ENCODE measurements at places on chromosomes 11 and 22.

DNA sequence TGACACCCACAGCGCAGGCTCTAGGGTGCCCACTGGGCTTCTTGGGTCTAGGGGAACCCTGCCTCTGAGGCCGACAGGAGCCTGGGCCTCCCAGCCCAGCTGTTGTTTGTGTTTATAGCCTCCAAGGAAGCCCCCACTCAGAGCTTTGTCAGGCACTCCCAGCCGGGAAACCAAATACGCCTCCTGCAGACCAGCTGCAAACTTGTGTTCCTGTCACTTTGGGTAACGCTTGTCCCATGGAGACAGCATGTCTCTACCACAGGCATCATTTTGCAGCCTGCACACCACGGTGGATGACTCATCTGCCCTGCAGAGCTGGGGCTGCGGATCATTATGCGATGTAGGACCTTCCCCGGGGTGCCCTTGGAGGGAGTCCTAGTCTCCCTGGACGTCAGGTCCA is 40.6 kb upstream of the CRYBB3 start:
- no peak for DNase-seq

GRCh38 chr22:30183861-30184278 is 62.7 kb downstream of the LIF start:
- DNase-seq, result no peak

DNA sequence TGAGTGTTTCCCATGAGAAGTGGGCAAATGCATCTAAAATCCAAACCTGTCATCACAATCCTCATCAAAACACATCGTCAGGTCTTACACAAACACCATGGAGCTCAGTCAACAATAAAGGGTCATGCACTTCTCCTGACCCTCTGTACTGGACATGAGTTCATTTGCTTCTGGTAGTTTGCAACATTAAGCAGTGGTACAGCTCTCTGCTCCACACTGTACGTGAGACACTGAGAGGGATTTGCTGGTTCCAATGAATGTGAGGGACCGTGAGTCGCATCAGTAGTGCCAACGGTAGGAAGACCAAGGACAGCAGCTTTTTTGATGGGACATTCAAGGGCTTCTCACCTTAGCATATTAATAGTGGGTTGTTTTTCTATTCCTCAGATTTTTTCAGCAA is 752.3 kb downstream of the OPCML start:
- no peak for DNase-seq

GRCh38 chr11:36688571-36689291 is 90.7 kb upstream of the RAG2 start:
- no peak for DNase-seq

DNA sequence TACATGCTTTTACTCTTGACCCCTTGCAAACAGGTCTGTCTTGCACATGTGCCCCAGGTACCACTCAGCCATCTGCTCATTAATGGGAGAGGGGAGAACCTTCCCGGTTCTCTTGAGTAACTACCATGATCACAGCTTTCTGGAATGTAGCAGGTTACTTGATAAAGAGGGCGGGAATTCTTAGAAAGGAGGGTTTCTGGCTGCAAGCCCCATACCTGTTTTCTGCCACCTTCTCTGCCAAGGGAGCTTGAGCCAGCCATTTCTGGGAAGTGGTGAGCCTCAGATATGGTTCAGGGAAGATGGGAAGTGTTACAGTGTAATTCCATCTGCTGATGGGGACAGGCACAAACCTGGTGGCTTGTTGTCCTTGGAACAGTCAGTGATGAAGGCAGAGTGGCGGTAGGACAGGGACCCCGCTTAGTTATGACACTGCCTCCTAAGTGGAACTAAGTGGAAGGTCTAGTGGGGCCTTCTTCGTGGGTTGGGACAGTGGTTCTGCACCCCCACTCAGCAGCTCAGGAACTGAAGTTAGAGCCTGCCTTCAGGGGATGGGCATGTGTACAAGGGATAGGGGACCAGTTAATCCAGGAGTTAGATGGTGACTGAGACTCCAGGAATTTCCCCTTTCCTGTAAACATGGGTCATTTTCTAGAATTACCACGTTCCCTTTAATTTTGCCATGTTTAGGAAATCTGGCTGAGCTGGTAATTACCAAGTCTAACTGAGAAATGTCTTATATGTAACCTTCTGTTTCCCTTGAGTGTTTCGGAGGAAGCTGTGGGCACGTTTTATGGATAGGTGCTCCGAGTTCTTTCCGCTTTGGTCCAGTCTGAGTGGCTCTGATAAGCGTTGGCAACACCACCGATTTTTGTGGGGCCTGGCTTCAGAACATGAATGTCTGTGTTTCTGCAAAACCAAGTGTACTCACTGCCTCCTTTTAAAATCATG is 35.3 kb downstream of the BCR start:
- DNase-seq, result no peak

DNA sequence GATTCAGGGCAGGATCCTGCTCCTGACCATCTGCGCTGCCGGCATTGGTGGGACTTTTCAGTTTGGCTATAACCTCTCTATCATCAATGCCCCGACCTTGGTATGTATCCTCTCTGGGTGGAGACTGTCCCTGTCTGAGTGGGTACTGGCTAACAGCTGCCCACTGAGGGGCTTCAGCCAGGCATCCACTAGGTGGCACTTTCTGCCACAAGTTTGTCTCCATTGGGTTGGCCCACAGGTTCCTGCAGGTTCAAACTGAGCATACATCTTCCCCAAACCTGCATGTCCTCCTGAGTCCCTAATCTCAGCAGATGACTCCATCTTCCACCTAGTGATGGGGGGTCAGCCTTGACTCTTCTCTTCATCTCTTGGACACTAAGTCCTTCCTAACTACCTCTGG is 4.4 kb downstream of the SLC2A11 start:
- DNase-seq, result peak; percentile 57

- no peak for DNase-seq
Measured at GRCh38 chr11:67027483-67027930, 4.6 kb downstream of the SYT12 start.

DNA sequence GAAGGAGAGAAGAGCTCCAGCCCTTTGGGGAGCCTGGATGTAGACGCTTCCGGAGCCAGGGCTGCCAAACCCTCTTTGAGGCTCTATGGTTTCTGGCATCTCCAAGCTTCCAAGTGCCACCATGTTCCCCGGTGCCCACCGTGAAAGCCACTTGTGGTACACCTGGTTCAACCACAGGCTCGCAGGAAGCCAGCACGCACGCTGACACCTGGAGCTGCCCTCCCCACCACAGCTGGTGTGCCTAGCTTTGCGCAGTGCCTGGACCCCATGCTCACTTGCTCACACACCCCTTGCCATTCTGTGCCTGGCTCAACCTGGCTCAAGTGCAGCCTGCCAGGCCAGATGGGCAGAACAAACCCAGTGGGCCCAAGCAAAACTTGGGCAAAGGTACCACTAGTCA is 831.4 kb downstream of the DLG2 start:
- no peak for DNase-seq

- DNase-seq, result no peak
Measured at GRCh38 chr11:65431451-65432099, 9.0 kb downstream of the NEAT1 start.

DNA sequence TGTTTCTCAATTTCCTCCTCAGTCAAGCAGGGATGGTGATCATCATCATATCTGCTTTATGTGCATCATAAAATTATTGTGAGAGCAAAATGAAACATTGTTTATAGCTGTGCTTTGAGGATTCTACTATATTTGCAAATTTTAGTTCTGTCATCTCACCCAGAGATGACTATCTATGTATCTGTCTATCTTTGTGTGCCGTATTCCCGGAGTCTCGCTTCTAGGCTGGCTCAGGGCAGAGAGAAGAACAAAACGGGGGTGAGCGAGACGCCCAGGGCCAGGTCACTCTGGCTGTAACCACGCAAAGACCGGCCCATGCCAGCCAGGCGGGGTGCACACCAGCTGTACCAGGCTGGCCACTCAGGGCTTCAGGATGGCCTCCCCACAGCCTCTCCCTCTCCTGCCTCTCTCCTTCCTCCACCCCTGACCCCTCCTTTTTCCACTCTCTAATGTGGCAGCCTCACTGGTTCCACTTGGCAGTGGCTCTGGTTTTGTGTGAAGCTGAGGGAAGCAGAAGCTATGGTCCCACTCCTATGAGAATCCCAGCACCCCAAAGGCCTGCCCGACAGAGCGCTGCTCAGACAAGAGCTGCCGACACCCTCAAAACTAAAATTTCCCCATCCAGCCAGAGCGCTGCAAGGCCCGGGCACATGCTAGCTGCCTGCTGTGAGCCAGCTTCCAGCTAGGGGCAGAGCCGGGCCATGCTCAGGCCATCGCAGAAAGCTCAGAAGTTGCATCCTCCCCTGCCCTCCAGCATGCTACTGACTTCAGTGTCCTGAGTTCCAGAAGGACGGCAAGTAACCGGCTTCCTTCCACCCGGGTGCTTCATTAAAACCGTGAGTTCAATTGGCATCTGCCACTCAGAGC is 139.5 kb upstream of the TBCEL start:
- DNase-seq, result no peak

DNA sequence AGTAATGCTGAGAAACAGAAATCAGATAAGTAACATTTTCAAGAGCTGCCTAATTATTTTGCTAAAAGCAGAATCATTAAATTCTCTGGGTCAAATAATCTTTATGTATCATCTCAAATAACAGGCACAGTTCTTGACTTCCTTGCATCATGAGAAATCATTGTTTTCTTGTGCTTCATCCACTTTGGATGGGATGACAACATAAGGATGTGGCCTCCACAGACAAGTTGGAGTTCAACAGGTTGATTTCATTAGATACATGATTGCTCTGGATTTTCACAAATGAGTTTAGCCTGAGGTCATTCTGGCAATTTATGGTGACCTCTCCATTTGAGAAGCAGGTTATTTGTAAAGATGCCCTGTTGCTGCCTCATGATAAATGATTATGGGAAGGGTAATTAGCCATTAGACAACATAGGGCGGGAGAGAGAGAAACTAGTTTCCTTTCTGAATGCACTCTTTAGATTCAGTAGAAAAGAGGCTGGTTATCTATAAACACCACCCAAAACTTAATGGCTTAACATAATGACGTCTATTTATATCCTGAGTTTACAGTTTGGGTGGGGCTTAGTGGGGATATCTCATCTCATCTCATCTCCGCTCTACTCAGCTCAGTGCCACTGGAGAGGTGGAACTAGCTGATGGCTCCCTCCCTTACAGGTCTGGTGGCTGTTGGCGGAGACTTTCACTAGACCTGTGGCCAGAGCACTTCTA is 35.0 kb upstream of the ADORA2A start:
- no peak for DNase-seq

Data from germinal center (tissue), 1 donor.